Endodermal cell (in vitro differentiated cells): ENCODE measurements at places on chromosomes 4 and X. TPM values are rescaled to one million over a fixed set of nuclear protein-coding genes. Genes with fewer than 3 reads are reported as not detected.

- DNase-seq, result no peak
Measured at GRCh38 chr4:13659341-13660070, 32.0 kb upstream of the BOD1L1 start.

DNA sequence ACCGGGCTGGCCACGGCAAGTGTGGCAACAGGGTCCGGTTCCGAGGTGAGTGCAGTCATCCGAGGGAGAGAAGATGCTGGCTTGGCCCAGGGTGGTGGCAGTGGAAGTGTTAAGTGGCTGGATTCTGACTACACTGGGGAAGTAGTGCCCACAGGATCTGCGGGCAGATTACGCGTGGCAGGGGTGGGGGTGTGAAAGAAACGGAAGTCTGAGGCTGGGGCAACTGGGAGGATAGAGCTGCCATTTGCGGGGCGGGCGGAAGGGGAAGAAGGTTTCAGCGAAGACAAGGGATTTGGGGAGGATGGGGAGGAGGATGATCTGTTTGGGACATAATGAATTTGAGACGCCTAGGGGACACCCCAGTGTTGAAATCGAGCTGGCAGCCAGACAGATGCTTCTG is 5.3 kb downstream of the RS1 start:
- DNase-seq, result no peak

DNA sequence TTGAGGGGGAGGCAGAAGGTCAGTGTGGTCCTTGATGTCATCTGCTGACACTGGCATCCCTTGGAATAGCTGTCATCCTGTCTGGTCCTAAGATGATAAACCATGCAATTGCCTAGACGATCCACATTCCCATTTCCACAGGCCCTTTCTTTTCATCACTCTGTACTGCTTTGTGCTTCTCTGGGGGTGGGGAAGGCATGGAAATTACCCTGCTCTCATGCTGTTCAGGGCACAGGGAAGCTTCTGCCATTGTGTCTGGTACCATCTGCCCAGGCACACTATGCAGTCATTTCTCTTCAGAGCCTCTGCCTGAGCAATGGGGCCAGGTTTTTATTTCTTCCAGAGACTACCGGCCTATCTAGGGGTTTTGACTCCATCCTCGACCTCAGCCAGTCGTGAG is 49.7 kb upstream of the ELOVL6 start:
- DNase-seq, result no peak

DNA sequence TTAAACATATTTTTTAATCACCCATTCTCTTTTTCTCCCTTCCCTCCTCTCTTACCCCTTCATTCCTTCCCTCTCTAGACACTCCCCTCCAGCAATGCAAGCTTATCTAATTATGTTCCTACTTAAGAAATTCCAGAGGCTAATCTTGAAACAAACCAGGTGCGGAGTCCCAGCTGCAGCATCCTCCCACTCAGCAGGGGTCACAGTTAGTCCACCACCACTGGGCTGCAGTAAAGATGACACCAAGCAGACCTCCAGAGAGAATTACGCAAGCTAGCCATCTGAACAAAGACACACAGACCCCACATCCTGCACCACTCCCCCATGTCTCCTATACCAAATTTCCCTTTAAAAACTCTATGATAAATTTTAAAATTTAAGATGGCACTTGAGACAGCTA is 13.9 kb upstream of the SEC24B start:
- peak; percentile 80 for DNase-seq

GRCh38 chrX:124392794-124393193 is 46.4 kb downstream of the SH2D1A start:
- DNase-seq, result no peak

GRCh38 chrX:24231131-24231540 is 81.6 kb downstream of the ZFX start:
- DNase-seq, result no peak

DNA sequence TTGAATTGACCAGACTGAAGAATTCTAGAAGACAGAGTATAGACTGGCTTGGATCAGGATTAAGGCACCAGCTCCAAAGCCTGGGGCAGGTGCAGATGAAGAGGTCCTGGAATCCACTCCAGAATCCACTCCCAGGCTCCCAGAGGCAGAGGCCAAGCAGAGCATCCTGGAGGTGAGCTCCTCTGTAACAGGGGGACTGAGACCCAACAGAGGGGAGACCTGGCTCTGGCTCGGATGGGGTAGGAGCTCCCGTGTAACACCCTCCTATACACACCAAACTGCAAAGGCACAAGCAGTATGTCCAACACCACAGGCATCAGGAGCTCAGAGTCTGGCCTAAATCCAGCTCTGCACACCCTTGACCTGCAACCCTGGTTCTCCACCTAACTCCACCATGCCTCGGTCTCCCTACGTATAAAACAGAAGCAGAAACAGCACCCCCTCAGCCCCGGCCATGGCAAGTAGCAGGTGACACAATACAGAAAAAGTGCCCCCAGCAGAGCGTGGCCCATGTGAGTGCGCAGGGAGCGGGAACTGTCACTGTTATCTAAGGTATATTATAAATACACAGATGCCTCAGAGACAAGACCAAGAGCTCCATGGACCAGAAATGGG is 14.9 kb downstream of the RNF212 start:
- peak; percentile 29 for DNase-seq

DNA sequence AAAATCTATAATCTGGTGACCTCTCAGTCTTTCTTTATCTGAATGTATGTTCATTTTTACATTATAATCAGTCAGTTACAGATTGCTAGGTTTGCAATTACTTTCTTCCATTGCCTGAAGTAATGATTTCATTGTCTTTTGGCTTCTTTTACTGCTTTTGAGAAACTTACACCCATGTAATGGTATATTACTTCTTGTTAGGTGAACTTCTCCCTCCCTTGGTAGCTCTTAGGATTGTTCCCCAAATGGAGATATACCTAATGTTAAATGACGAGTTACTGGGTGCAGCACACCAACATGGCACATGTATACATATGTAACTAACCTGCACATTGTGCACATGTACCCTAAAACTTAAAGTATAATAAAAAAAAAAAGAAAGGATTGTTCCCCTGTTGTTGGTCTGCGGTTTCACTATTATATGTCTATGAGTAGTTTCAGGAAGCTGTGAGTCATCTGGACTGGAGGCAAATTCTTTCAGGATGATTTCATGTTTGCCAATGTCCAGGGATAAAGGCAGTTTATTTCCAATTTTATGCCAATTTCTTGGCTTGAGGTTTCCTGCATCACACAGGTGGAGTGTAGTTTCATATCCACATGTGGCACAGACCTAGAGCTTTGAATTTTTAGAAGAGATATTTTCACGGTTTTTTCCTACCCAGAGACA is 21.8 kb downstream of the SPANXC start:
- no peak for DNase-seq

DNA sequence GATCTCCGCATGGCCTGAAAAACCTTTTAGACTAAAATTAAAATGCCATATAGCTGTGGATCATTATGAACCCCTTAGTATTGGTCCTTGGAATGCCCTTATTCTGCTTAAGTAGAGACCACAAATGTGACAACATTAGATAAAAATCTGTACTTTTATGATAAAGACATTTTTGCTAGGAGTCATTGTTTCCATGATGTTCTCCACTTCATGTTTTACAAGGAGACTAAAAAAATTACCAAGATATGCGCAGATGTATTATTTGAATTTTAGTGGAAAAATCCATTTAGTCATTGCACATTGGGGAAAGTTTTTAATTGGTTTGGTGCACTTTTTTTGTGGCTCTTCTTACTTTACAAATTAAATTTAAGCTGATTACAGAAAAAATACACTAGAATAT is 85.1 kb upstream of the HPRT1 start:
- DNase-seq, result no peak

DNA sequence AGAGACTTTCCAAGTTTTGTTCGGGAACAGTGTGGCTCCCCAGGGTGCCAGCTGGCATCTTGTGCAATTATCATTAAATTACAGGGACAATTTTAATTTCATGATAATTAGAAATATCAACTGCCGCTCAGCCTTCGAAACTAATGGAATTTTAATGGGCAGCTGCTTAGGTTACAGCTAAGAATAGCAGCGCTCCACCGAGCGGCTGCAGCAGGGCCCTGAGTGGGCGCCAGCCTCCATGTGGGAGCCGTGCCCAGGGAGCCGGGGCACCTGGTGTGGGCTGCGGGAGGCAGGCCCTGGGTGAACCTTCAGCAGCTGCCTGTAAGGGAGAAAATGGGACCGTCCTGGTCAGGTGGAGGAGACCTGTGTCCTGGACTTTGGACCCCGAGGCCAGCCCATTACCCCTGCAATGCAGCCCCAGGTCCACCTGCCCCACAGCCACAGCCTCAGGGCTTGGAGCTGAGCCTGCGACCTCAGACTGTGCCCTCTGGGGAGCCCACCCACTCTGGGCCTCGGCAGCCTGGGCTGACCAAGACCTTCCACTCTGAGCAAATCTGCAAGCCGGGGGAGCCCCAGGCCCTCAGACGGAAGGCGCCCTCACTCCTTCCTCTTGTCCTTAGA is 21.1 kb downstream of the MSANTD1 start:
- DNase-seq, result no peak

DNA sequence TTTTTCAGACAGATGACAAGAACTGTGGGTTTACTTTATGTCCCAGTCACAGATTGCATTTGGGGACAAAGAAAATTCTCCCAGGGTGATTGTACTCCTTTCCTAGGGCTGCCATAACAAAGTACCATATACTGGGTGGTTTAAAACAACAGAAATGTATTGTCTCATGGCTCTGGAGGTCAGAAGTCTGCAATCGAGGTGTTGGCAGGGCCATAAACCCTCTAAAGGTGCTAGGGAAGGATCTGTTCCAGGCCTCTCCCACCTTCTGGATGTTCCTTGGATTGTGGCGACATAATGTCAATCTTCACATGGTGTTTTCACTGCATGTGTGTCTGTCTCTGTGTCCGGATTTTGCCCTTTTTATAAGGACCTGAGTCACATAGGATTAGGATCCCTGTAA is 12.3 kb downstream of the GEMIN8 start:
- DNase-seq, result no peak

DNA sequence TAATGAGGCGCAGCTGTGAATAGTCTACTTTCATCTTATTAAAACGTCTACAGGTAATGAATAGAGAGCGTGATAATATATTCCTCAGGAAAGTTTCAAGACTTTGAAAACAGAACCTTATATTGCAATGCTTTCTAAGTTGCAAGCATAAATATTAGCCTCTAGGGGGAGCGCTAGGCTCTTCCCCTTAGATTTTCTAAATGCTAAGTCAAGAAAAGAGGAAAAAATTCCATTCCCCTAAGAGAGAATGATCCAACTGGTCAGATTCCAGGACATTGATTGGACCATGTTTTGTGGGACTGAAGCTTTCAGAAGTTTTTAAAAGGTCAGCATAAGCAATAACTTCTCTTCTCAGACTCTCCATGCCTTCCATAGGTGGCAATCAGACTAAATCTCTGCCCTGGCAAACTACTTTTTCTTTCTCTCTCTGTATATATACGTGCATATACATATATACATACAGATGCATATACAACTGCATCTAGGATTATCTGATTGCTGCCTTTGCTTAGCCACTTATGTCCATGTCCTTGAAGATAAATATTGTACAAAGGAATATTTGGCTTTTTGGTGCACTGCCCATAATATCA is 492.9 kb downstream of the INPP4B start:
- no peak for DNase-seq

The CXCL1 gene
- total RNA-seq, result 0.24 and 0.86 TPM in 2 replicates
